ENCODE measurements at places on chromosomes 3 and 15.
A peak's percentile ranks its signal among the peaks of the same experiment; 100 is the strongest.

DNA sequence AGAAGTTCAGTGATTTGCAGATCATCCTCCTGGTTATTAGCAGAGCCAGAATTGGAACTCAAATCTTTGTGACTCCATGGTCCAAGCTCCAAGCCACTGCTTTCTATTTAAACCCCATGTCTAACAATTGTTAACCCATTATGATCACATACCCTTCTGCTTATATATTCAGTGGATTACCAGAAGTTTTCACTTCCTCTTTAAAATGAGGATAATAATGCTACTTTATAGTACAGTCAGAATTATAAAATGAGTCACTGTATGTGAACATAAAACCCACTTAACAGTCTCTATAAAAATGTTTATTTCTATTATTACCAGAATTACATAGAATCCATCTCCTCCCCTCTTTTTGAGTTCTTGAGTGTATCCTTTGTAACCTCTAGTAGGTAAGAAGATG, 550.7 kb upstream of the DPPA4 start:
- DNase-seq: no peak

- DNase-seq: no peak
Observed at GRCh38 chr3:16070707-16071106, 103.8 kb upstream of the GALNT15 start.

DNA sequence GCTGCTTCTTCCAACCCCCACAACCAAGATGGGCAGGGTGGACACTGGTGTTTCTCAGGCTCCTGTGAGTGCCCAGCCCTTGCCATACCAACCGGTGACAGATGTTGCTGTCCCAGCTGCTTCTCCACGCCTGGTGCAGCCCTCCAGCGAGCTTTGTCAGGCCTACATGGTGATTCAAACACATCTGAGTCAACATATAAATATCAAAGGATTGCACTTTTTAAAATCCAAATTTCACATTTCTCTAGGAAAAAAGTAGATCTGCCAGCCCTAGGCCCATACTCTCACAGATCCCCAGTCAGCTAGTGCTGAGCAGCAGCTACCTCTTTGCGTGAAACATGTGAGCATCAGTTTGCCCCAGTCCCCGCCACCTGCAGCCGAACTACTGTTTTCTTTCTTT, 52.7 kb downstream of the RPN1 start:
- DNase-seq: peak; percentile 20

GRCh38 chr3:69961706-69962439, 37.7 kb upstream of the SAMMSON start:
- no peak for DNase-seq

- DNase-seq: no peak
Observed at GRCh38 chr3:171431550-171431949, 28.7 kb downstream of the TNIK start.

GRCh38 chr3:196537319-196537984, 22.3 kb upstream of the SMCO1 start:
- no peak for DNase-seq

GRCh38 chr3:22734756-22735155, 468.4 kb upstream of the UBE2E2 start:
- DNase-seq: no peak

DNA sequence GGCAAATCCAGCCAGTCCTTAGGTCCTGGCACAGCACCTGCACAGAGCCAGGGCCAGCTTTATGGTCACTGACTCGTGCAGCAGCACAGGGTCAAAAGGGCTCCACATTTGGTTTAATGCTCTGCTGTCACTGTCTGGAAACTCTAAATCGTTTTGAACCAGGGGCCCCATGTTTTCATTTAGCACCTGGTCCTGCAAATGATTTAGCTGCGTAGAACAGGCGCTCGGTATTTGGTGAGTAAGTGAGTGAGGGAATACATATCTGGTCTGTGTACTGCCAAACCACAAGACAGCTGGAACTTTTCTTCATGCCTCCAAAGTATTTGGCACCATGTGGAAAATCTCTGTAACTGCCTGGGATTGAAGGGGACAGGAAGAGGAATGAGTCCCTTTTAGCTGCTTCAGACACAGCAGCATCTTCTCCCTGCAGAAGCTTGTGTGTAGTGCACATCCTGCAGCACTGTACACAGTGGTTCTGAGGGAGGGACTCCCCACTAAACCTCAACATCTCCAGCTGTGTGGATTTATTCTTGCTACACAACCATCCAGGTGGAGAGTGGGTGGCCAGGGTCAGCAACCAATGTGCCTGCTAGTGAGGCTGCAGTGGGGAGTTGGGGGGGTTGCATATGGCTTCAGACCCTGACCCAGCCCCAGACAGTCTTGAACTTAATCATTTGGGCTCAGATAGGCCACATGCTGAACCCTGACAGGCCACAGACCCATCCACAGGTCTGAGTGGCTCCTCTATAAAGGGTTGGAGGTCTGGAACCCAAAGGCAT, 1.1 kb downstream of the SH2D7 start:
- peak; percentile 65 for DNase-seq

DNA sequence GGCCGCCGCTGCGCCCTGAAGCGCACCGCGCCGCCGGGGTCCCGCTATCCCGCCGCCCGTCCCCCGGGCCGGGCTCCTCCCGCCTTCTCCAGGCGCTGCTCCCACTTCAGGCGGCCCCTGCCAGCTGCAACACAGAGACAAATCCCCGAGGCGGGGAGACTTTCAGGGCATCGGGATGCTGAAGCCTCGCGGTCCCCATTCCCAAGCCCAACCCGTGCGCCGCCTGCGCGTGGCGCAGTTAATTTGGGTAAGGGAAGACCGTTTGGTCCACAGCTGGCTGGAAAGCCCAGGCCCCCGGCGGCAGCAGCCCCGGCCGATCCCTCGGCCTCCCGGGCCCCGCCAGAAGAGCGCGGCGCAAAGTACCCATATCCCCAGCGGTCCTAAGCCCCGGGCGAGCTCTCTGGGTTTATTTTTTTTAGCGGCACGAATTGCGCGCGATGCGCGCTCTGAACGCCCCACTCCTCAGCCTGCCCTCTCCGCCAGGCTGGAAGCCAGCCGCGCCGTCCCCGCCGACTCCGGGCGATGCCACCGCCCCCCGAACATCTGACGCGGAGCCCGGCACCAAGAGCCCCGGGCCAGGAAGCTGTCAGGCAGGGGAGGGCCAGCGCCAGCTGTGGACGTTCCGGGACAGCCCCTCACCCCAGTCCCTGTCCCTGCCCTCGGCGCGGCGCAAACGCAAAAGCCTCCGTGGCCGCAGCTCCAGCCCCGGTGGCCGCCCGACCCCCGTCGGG, 517 bp downstream of the FBN1 start:
- no peak for DNase-seq

DNA sequence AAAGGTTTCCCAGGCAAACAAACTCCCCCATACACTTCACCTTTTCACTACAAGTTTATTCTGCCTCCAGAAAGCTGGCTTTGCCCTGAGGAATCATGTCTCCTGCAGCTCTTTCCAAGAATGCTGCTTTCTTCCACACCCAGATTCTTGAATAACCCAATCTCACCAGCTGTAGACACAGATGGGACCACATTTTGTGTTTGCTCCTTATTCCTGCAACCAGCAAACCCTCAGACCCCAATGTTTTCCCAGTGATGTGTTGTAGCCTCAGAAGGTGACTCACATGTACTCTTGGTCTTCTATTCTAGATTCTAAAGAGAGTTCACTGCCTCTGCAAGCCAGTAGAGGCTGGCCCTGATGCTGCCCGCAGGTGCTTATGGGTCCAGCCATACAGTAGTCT, 23.6 kb upstream of the TRIM59 start:
- DNase-seq: peak; percentile 93

DNA sequence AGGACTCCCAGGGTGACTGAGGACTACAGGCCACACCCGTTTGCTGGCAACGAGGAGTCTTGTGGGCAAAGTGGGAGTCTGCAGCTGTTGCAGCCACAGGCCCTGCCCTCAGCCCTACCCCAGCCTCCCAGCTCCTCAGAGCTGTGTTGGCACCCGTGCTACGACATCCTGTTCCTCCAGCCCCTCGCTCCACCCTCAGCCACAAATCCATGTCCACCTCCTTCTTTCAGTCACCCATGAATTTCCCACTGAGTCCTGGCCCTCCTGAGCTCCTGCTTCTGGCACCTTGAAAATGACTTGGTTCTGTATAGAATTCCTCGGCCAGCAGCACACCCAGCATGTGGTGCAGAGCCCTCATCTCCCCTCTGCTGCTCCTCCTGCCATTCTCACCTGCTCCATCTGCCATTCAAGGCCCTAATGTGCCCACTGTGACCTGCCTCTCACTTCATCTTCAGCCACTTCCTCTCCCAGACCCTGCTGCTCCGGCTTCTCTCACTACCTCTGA, 20.9 kb upstream of the VILL start:
- DNase-seq: no peak

GRCh38 chr3:58004973-58005372, 3.2 kb upstream of the FLNB start:
- DNase-seq: peak; percentile 61

GRCh38 chr3:176349706-176350105, 847.6 kb downstream of the TBL1XR1 start:
- no peak for DNase-seq

DNA sequence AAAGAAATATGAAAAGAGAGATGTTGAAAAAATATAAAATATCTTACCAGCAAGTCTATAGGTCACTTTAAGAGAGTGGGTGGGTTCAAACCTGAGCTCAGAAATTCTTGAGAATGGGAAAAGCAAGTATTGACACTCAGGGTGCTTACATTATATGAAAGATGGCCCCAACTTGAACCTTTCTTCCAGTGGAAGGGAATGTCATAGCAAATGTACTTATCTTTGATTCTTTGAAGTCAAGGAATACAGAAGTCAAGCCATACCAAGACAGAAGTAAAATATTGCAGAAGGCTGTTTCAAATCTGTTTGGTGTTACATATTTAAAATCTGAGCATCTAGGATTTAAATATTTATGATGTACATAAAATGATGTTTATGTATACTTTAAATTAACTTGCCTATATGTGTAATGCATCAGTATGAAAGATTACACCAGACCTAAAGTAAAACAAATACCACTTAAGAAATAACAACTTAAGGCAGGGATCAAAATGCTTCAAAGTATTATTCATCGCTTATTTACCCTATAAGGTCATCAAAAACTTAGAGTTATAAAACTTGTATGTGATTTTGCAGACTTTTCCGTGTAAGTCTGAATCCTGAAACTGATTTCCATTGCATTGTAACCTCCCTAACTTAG, 8.7 kb downstream of the MME start:
- DNase-seq: no peak

DNA sequence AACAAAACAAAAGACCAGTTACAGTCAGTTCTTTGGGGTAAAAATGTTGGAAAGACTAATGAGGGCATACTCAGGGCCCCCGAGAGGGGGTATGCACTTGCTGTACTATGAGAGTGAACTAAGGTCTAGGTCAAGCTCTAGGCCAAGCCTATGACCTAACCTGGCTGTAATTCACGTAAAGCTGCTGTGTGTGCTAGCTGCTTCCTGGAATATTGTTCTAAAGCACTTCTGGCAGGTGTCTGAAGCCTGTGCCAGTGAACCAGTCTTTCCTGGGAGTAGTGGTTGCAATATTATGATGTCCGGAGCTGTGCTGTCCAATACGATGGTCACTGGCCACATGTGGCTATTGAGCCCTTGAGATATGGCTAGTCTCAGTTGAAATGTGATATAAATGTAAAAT, 13.1 kb upstream of the CX3CR1 start:
- DNase-seq: no peak

- DNase-seq: no peak
Observed at GRCh38 chr3:128083980-128084674, 31.9 kb downstream of the SEC61A1 start.

DNA sequence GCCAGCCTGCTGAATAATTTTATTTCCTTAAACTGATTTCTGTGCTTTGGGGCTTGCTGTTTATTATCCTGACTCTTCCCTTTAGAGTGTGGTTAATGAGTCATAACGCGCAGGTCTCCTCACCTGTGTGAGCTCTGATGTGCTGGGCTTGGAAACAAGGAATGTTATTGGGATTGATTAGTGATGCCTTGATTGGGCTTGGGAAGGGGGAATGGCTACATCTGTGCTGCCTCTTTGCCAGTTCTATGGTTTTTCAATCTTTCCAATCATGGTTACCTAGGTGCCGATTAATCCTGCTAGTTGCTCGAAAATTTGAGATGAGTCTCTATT, 161.0 kb downstream of the THSD4 start:
- DNase-seq: no peak

GRCh38 chr3:191330530-191331048, 263 bp upstream of the UTS2B start:
- DNase-seq: peak; percentile 73

- DNase-seq: no peak
Observed at GRCh38 chr15:63391669-63392360, 10.2 kb upstream of the CA12 start.

- no peak for DNase-seq
Observed at GRCh38 chr3:124966521-124967445, 32.2 kb upstream of the MUC13 start.

DNA sequence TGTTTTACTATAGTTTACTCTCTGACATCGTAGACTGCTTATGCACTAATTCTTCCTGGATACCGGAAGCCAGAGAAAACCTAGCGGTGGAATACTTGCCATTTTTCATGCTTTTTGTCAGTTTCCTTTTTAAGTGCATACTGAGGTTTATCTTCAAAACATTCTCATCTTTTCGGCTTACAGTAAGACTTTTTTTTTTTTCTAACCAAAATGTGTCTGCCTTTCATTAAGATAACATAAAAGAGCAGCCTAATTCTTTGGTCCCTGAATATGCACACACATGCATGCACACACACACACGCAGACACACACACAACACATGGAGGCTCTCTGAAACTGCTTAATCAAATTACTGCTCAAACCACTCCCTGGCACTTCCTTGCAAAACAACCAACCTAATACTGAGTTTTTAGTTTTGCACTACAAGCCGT, 1.3 kb downstream of the ZNF445 start:
- DNase-seq: peak; percentile 17

DNA sequence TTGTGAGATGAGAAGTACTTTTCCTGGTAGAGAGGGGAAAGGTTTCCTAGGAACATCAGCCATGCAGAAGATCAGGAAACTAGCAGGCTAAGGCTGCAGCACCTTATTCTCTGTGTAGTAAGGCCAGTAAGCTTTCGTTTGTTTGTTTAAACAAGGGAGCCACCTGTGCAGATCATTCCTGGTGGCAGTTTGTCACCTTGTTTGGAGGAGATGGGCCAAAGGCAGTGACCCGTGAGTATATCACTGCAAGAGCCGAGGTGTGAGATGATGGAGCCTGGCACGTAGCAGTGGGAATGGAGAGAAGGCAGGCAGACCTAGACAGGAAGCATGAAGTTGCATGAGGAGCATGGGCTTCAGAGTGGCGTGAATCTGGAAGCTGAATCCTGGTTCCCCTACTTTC, 19.6 kb downstream of the ATG7 start:
- DNase-seq: no peak

- DNase-seq: no peak
Observed at GRCh38 chr3:128424508-128425069, 42.1 kb downstream of the DNAJB8 start.

GRCh38 chr3:139180489-139180888, 135.8 kb upstream of the PRR23C start:
- DNase-seq: no peak

DNA sequence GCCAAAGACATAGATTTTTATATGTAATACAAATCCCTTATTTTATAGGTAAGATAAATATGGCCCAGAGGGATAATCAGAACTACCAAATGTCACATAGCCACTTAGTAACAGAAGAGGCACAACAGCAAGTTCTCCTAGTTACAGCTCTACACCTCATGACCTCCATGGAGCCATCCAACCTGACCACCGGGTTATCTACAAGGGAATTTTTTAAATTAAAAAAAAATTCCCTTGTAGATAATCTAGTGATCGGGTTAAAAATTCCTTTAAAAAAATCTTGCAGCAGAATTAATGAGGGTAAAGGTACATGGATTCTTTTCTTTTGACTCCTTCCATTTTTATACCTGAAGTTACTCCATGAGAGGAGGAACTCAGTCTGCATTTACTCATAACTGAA, 365.2 kb upstream of the WNT5A start:
- no peak for DNase-seq
